Activated naive CD4-positive, alpha-beta T cell treated with anti-CD3 and anti-CD28 coated beads, Interleukin-2, amount 10 ng/mL, durations not matched to agents 7 days and 5 days (primary cell): ENCODE measurements at places on chromosomes 5 and 9.

- DNase-seq: no peak
- no peak overlapping the region for H3K27ac ChIP-seq
- H3K4me3 ChIP-seq: no peak overlapping the region
- H3K4me1 ChIP-seq: no peaks in the 10 kb centered on the region
- H3K36me3 ChIP-seq: no peaks in the 10 kb centered on the region
- peaks cover 34% of the 10 kb centered on the region for H3K27me3 ChIP-seq
Measured at GRCh38 chr9:33517373-33517772, 6.7 kb upstream of the ANKRD18B start.

GRCh38 chr9:129012343-129012742 is 15.8 kb downstream of the SH3GLB2 start:
- peaks cover 15% of the 10 kb centered on the region for H3K36me3 ChIP-seq
- H3K4me1 ChIP-seq: no peaks in the 10 kb centered on the region
- DNase-seq: no peak
- no peak overlapping the region for H3K4me3 ChIP-seq
- no peaks in the 10 kb centered on the region for H3K27me3 ChIP-seq
- H3K27ac ChIP-seq: no peak overlapping the region

GRCh38 chr5:140252470-140253126 is 50.3 kb downstream of the PFDN1 start:
- no peaks in the 10 kb centered on the region for H3K27me3 ChIP-seq
- peaks cover 35% of the 10 kb centered on the region for H3K36me3 ChIP-seq
- H3K27ac ChIP-seq: peak overlapping the region; percentile 91
- peaks cover 38% of the 10 kb centered on the region for H3K4me1 ChIP-seq
- no peak overlapping the region for H3K4me3 ChIP-seq
- DNase-seq: no peak

- peak; percentile 80 for DNase-seq
- H3K27me3 ChIP-seq: peaks cover 17% of the 10 kb centered on the region
- no peaks in the 10 kb centered on the region for H3K4me1 ChIP-seq
- H3K36me3 ChIP-seq: peaks cover 4% of the 10 kb centered on the region
- no peak overlapping the region for H3K4me3 ChIP-seq
Measured at GRCh38 chr9:114291064-114291474, 31.8 kb upstream of the ORM1 start.

- H3K27ac ChIP-seq: no peak overlapping the region
- no peak for DNase-seq
- H3K36me3 ChIP-seq: peaks cover 43% of the 10 kb centered on the region
- no peaks in the 10 kb centered on the region for H3K4me1 ChIP-seq
Measured at GRCh38 chr5:76700571-76700970, 15.4 kb upstream of the F2R start.

GRCh38 chr5:160390787-160391696 is 8.8 kb downstream of the FAM200C start:
- no peaks in the 10 kb centered on the region for H3K36me3 ChIP-seq
- DNase-seq: no peak
- H3K27ac ChIP-seq: no peak overlapping the region
- H3K4me3 ChIP-seq: no peak overlapping the region
- peaks cover 3% of the 10 kb centered on the region for H3K27me3 ChIP-seq

DNA sequence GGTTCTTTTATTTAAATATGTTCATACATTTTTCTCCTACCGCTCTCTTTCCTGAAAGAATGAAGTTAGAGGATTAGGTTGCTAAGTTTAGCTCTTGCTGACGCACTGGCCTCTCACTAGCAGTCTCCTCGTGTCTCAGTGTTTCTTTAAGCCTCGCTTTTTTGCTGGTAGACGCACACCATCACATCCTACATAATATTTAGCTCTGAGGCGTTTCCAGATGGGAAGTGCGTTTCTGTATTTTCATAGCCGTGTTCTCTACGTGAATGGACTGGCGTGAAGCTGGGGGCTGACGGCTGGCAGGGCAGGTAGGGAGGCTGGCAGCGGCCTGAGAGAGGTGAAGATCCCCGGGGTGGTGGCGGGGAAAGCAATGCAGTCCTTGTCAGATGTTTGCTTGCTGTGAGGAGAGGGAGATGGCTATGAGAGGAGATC is 79.2 kb upstream of the SPRY4 start:
- H3K27ac ChIP-seq: no peak overlapping the region
- no peak for DNase-seq
- H3K4me3 ChIP-seq: no peak overlapping the region
- H3K36me3 ChIP-seq: no peaks in the 10 kb centered on the region

GRCh38 chr5:129445379-129445778 is 14.7 kb upstream of the ADAMTS19 start:
- no peaks in the 10 kb centered on the region for H3K27me3 ChIP-seq
- no peak overlapping the region for H3K4me3 ChIP-seq
- no peak overlapping the region for H3K27ac ChIP-seq

DNA sequence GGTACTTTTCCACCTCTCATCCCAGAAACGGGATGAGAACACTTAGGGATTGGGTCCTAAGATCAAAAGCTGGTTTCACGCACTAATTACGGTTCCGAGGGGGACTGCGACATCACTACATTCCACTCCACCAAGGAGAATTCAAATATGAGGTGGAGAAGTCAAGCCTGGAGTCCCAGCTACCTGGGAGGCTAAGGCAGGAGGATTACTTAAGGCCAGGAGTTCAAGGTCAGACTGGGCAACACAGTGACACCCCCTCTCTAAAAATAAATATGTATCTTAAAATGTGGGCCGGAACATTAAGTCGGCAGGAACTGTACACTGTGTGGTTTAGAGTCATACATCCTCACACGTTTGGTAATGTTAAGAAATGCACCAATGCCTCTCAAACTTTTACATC is 1.6 kb downstream of the GOLGA2 start:
- no peak for DNase-seq
- H3K36me3 ChIP-seq: peaks cover 20% of the 10 kb centered on the region
- H3K4me1 ChIP-seq: peaks cover 54% of the 10 kb centered on the region
- H3K4me3 ChIP-seq: peak overlapping the region; percentile 91
- H3K27me3 ChIP-seq: peaks cover 7% of the 10 kb centered on the region

GRCh38 chr9:88007291-88007650 is 32.9 kb upstream of the CDK20 start:
- H3K4me1 ChIP-seq: peaks cover 8% of the 10 kb centered on the region
- H3K36me3 ChIP-seq: no peaks in the 10 kb centered on the region
- peak; percentile 46 for DNase-seq
- peaks cover 22% of the 10 kb centered on the region for H3K27me3 ChIP-seq
- no peak overlapping the region for H3K4me3 ChIP-seq

DNA sequence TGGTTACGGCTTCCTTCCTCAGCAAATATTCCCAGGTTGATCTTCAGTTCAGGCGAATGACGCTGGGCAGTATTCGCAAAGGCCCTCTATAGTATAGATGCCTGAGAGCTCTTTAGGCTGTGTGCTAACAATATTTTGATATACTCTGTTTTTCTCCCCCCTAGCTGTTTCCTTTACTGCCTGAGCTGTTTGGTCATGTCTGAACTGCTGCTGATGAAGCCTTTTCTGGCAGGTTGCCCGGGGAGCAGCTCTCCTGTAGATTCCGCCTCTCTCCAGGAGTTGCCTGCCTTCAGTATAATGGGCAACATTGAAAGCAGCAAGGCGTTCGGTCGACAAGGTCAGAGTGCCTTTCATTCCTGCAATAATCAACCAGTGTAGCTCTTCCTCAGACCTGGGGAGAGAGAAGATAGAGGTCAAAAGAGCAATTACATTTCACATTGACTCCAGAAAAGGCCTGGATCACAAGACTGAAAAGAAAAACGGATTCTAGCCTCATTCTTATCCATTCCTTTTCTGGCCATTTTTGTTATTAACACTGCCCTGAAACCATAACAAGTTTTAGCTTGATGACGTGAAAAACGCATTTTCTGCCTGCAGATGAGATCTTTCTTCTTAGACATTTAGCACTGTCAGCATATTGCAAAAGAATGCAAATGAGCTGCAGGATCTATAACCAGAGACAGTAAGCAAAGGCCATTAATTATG is 60.1 kb upstream of the ZNF608 start:
- no peaks in the 10 kb centered on the region for H3K36me3 ChIP-seq
- no peak overlapping the region for H3K27ac ChIP-seq
- no peak overlapping the region for H3K4me3 ChIP-seq
- H3K4me1 ChIP-seq: no peaks in the 10 kb centered on the region
- no peaks in the 10 kb centered on the region for H3K27me3 ChIP-seq
- DNase-seq: no peak

GRCh38 chr5:103283120-103283519 is 24.6 kb downstream of the MACIR start:
- H3K4me3 ChIP-seq: no peak overlapping the region
- H3K36me3 ChIP-seq: peaks cover 2% of the 10 kb centered on the region
- H3K27me3 ChIP-seq: no peaks in the 10 kb centered on the region
- H3K27ac ChIP-seq: no peak overlapping the region
- H3K4me1 ChIP-seq: no peaks in the 10 kb centered on the region

GRCh38 chr5:142289708-142290576 is 34.9 kb downstream of the SPRY4 start:
- no peak for DNase-seq
- H3K36me3 ChIP-seq: no peaks in the 10 kb centered on the region
- H3K27ac ChIP-seq: no peak overlapping the region
- peaks cover 3% of the 10 kb centered on the region for H3K27me3 ChIP-seq

- no peak overlapping the region for H3K4me3 ChIP-seq
- peaks cover 5% of the 10 kb centered on the region for H3K36me3 ChIP-seq
- no peak overlapping the region for H3K27ac ChIP-seq
- peaks cover 54% of the 10 kb centered on the region for H3K4me1 ChIP-seq
- no peak for DNase-seq
- peaks cover 57% of the 10 kb centered on the region for H3K27me3 ChIP-seq
Measured at GRCh38 chr9:126984969-126985368, 70.4 kb downstream of the RALGPS1 start.

- H3K27ac ChIP-seq: no peak overlapping the region
- no peaks in the 10 kb centered on the region for H3K27me3 ChIP-seq
- H3K4me3 ChIP-seq: no peak overlapping the region
- H3K36me3 ChIP-seq: no peaks in the 10 kb centered on the region
Measured at GRCh38 chr5:26662806-26663360, 375.5 kb downstream of the CDH9 start.

DNA sequence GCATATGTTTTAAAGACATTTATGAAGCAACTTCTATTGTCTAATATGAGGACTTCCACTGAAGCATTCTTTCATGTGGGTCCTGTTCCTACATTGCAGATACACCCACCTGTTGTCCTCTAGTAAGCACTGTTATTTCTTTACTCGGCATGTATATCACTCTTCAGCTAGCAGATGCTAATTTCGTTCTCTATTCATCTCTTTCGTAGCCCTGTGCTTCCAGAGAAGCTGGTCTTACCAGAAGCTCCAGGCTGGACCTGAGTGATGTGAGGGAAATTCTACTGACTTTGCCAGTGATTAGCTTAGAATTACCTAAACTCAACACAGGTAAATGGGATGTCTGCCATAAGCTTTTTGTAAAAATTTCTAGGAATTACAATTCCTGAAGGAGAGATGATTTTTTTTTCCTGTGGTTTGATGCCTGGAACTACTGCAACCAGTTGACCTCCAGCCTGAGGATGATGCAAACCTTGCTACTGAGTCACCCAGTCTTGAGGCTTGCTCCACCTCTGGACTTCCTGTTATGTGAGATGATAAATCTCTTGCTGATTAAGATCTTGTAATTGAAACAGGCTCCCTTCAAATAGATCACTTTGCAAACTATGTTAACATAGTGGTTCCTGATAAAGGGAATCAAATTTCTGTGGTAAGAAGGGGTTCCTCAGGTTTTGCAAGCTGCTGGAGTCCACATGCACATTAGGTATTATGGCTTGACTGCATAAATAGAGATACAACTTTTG is 52.2 kb upstream of the SPINK5 start:
- H3K4me1 ChIP-seq: no peaks in the 10 kb centered on the region
- no peak overlapping the region for H3K27ac ChIP-seq

DNA sequence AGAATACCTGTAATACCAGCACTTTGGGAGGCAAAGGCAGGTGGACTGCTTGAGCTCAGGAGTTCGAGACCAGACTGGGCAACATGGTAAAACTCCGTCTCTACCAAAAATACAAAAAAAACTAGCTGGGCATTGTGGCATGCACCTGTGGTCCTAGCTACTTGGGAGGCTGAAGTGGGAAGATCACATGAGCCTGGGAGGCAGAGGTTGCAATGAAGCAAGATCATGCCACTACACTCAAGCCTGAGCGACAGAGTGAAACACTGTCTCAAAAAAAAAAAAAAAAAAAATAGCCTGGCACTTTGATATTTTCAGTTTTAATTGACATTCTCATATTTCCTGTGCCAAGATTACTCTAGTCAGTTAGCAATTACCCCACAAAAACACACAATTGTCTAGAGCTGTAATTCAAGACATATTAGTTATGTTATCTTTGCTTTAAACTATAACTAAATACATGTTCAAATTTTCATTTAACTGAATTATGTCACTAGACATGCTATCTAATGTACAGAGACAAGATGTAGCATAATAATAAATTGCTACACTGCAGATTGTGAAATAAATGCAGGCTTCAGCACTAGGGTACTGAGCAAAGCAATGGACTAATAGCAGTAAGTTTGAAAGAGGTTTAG is 378.2 kb upstream of the GRAMD2B start:
- DNase-seq: no peak
- no peak overlapping the region for H3K27ac ChIP-seq
- H3K4me3 ChIP-seq: no peak overlapping the region
- H3K36me3 ChIP-seq: no peaks in the 10 kb centered on the region

GRCh38 chr9:127166651-127167524 is 44.5 kb upstream of the ANGPTL2 start:
- H3K27me3 ChIP-seq: peaks cover 9% of the 10 kb centered on the region
- no peak overlapping the region for H3K27ac ChIP-seq
- no peak overlapping the region for H3K4me3 ChIP-seq

DNA sequence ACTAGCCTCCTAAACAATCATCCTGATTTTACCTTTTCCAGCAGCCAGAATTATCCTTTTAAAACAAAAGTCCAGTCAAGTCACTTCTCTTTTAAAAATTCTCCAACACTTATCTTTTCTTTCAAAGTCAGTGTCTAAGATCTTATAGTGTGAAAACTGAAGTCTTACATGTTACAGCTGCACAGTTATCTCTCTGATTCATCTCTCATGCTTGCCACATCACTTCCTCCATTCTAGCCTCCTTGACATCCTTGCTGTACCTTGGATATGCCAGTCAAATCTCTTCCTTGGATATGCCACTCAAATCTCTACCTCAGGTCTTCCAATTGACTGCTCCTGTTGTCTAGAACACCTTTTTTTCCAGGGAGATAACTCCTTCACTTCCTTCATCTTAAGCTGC is 361.7 kb upstream of the FTMT start:
- H3K36me3 ChIP-seq: no peaks in the 10 kb centered on the region
- H3K27ac ChIP-seq: no peak overlapping the region
- H3K4me3 ChIP-seq: no peak overlapping the region
- DNase-seq: no peak
- H3K4me1 ChIP-seq: no peaks in the 10 kb centered on the region

DNA sequence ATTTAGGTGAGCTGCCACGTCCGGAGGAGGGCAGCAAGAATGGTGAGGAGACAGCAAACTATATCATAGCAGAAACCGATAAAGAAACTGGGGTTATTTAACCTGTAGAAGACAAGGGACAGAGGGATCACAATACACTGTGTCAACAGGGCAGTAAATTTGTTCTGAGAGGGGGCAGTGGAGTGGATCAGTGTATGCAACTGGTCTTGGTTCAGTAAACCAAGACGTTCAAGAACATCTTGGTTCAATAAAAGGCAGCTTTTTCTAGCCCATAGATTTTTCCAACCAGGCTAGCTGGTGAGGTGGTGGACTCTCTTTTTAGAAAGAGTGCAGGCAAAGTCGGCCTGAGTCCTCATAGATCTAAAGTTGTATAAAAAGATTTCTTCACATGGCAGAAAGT is 55.3 kb downstream of the PLAC8L1 start:
- no peak overlapping the region for H3K4me3 ChIP-seq
- H3K36me3 ChIP-seq: no peaks in the 10 kb centered on the region
- no peak for DNase-seq
- H3K4me1 ChIP-seq: no peaks in the 10 kb centered on the region
- peaks cover 5% of the 10 kb centered on the region for H3K27me3 ChIP-seq

GRCh38 chr9:131812116-131812790 is 72.4 kb upstream of the RAPGEF1 start:
- no peaks in the 10 kb centered on the region for H3K4me1 ChIP-seq
- H3K27ac ChIP-seq: no peak overlapping the region
- no peak overlapping the region for H3K4me3 ChIP-seq
- peaks cover 58% of the 10 kb centered on the region for H3K27me3 ChIP-seq
